Stimulated activated CD4-positive, alpha-beta T cell treated with anti-CD3 and anti-CD28 coated beads, Interleukin-1b, Interleukin-23, amount 100 ng/mL, for 4 hours (primary cell): ENCODE measurements at places on chromosomes 13 and 19.

DNA sequence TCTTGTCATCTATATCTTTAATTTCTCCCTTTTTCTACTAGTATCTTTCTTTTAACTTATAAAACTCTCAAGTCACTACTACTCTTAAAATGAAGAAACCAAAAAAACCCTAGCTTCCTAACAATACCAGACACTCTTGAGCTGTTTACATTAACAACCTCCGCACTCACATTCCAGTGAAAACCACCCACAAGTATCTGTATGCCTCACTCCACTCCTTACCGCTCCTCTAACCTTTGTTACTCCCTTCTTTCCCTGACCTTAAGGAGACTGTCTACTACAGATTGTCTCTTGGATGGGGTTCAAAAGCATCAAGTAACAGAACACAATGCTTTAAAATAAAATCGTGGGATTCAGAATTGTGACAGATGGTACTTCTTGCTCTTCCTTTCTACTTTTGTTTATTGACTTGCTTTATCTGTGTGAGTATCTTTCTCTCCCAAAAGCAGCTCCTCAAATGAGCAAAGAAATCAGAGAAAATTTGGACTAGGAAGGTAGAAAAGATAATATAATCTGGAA is 110.0 kb upstream of the FBXL3 start:
- DNase-seq, result no peak

- DNase-seq, result no peak
Observed at GRCh38 chr19:52351512-52351911, 15.5 kb downstream of the ZNF610 start.

GRCh38 chr19:58569191-58569942 is 3.8 kb downstream of the MZF1 start:
- DNase-seq, result no peak

DNA sequence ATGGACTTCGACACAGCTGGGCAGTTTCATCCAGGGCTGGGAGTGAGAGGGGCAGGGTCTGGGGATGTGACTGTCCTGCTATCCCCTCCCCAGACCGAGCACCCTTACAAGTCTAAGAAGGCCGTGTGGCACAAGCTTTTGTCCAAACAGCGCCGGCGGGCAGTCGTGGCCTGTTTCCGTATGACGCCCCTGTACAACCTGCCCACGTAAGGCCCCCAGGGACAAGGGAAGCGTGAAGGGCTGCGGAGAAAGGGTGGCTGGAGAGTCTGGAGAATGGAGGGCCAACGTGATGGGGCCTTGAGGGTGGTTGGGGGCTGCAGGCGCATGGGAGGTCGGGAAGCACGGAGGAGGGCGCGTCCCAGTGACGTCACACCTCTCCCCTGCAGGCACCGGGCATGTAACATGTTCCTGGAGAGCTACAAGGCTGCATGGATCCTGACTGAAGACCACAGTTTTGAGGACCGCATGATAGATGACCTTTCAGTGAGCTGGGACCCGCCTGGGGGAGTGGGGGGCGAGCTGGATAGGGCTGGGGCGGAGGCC is 89.5 kb downstream of the MAP4K1 start:
- no peak for DNase-seq

GRCh38 chr19:16336571-16336970 is 11.9 kb downstream of the KLF2 start:
- no peak for DNase-seq

DNA sequence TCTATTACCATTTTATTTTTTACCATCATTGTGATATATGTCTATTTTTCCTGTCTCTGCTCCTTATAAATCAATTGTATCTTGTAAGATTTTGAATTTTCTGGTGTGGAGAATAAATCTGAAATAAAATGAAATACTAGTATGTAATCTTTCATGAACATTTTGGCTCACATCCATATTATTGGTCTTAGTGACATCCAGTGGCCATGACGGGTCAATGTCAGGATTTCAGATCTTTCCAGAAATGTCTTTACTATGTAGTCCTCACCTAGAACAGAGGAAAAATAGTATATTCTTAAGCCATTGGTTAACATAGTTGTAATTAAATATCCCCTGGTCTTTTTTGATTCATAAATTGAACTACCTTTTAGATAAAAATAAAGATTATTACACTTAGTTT is 109.8 kb upstream of the GPC6 start:
- no peak for DNase-seq

GRCh38 chr13:36089130-36089647 is 42.0 kb downstream of the DCLK1 start:
- DNase-seq, result no peak

- no peak for DNase-seq
Observed at GRCh38 chr13:102561933-102562332, 34.9 kb upstream of the TPP2 start.

- no peak for DNase-seq
Observed at GRCh38 chr13:86765462-86765861, 905.7 kb upstream of the SLITRK5 start.

DNA sequence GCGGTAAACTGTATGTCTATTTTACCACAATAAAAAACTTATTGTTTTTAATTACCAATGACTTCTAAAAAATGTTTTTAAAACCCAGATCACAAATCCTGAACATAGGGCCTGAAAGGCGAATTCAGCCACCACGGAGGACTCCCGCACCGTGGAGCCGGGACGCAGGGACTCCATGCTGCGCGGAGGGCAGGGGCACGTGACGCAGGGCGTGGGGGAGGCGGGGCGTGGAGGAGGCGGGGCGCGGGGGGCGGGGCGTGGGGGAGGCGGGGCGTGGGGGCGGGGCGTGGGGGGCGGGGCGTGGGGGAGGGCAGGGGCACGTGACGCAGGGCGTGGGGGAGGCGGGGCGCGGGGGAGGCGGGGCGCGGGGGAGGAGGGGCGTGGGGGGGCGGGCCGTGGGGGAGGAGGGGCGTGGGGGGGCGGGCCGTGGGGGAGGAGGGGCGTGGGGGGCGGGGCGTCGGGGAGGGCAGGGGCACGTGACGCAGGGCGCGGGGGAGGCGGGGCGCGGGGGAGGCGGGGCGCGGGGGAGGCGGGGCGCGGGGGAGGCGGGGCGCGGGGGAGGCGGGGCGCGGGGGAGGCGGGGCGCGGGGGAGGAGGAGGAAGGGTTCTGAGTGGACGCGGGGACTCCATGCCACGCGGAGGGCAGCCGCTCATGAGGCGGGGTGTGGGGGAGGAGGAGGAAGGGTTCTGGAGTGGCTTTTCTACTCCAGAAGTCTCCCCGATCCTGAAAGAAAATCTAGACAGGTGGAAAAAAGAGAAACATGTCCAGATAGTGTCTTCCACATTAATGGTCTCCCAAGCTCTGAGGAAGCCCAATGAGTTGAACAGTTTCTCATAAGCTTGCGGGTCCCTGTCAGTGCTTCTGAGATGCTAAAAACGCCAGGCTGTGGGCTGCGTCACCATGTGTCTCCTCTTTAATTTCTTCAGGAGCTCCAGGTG is 4.4 kb upstream of the PROZ start:
- peak; percentile 63 for DNase-seq

GRCh38 chr13:106651442-106651841 is 83.5 kb upstream of the ARGLU1 start:
- no peak for DNase-seq

GRCh38 chr13:113548171-113548641 is 36.3 kb upstream of the TFDP1 start:
- no peak for DNase-seq

- DNase-seq, result no peak
Observed at GRCh38 chr13:95601216-95601615, 43.3 kb downstream of the DZIP1 start.

DNA sequence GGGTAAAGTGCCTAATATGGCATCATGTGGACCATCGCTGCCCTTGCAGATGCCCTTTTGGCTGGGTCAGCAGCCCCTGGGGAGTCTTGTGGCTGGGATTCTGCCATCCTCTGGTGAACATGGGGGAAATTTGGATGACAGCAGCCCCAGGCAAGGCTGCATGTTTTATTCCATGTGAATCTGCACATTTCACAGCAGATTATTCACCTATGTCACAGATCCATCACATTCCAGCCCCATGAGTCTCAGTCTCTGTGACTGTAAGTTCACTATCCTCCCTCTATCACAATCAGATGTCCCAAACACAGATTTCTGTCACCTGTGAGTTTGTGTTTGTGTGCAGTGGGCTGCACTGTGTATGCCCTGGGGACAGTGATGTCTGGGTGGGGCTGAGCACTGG is 36.8 kb upstream of the PSG9 start:
- DNase-seq, result no peak

- no peak for DNase-seq
Observed at GRCh38 chr13:78194904-78195639, 276.4 kb upstream of the EDNRB start.

DNA sequence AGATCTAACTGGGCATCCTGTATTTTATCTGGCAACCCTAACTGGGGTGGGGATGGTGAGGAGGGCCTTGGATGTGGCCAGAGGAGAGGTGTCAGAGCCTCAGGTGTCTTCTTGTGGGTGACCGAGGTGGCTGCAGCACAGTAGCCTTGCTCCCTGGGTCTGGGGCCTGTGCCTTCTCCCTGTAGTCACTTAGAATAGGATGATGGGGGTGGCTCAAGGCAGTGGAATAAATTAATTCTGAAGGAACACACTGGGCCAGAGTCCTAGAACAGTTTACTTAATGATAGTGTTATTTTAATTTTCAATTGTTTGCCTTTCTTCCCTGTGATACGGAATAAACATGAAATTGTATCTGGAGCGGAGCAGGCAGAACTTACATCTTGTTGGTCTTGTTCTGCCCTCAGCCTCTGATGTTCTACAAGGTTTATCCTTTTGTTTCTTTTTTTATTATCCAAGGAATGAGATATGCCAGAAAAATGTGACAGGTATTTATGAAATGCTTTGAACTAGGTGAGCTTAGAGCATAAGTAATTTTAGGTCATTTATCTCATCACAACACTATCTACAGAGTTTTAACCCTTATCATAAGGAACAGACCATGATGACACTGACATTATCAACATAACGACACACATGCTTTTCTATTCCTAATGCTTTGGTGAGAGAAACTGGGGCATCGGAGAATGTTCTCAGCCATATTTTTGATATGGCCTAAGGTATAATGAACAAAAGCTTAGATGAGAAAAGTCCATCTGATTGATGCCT is 51.4 kb downstream of the LRCH1 start:
- no peak for DNase-seq

- DNase-seq, result no peak
Observed at GRCh38 chr13:77865622-77866021, 53.0 kb downstream of the EDNRB start.

DNA sequence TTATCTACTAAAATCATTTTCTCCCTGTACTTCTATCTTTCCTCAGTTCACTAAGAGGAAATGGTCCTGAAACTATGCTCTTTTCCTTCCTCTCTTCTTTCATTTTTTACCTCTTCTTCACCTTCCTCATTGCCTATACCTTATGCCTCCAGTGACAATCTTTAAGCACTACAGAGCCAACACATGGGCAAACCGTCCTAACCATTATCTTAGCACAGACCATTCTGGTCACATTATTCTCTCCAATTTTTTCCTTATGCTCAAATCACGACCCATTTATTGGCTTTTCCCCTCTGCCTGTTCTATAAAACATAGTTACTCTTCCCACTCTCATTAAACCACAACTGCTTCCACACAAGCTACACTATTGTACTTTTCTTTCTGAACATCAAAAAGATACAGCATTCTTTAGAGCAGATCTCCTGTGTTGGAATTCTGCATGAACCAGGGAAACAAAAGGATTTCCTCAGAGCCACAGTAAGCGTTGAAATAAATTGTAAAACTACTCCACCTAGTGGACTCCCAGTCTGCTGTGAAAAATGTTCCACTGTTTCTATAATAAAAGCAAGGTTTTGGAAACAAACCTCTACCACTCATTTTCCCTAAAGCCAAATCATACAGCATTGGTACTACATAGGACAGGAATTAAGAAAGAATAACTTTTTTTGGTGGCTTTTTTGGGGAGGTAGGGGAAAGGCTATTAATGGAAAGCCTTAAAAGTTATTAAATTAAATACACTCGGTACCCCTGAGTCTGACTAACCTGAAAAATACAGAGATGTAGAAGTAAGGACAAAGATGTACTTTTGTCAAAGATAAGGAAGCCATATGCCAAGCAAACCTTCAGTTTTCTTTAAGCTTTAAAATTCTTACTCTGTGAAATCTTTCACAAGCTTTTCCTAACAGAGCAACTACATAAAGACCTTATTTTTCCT is 19.5 kb downstream of the NUFIP1 start:
- DNase-seq, result no peak

DNA sequence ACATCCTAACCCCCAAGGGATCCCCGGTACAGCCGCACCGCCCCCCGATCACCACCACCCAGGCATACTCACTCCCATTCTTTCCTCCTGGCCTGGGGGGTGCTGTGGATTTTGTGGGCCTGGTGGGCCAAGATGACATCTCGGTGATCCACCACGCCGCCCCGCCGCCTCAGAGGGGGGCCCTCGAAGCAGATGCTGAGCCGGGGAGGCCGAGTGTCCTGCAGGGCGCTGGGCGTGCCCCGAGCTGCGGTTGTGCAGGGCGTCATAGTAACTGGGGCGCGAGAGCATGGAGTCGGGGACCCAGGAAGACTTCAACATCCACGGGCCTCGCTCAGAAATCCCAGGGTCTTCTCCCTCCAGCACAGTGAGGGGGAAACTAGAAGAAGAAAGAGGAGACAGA is 93.4 kb upstream of the CACNA1A start:
- DNase-seq, result no peak

GRCh38 chr13:97434397-97435201 is 630 bp downstream of the RAP2A start:
- peak; percentile 28 for DNase-seq

- no peak for DNase-seq
Observed at GRCh38 chr13:44389876-44390275, 16.3 kb downstream of the SERP2 start.

GRCh38 chr13:60028021-60028420 is 135.7 kb downstream of the DIAPH3 start:
- DNase-seq, result no peak

DNA sequence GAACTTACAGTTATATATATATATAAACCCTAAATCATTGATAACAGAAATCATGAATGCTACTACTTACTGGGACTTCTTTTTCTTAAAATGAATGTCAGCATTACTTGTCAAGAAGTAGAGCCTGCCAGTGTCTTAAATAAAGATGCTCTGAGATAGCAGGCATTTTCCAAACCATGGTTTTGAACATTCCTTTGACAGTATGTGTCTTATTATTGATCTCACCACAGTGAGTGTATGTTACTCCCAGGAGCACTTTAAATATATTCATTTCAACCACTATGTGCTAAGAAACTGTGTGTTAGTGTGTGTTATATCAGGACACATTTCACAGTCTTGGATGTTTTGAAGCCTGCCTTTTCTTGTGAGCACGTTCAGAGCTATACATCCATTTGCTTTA is 28.2 kb downstream of the TNFRSF19 start:
- DNase-seq, result no peak
